Epithelial cell of esophagus (primary cell): ENCODE measurements at places on chromosomes 3 and 15.

DNA sequence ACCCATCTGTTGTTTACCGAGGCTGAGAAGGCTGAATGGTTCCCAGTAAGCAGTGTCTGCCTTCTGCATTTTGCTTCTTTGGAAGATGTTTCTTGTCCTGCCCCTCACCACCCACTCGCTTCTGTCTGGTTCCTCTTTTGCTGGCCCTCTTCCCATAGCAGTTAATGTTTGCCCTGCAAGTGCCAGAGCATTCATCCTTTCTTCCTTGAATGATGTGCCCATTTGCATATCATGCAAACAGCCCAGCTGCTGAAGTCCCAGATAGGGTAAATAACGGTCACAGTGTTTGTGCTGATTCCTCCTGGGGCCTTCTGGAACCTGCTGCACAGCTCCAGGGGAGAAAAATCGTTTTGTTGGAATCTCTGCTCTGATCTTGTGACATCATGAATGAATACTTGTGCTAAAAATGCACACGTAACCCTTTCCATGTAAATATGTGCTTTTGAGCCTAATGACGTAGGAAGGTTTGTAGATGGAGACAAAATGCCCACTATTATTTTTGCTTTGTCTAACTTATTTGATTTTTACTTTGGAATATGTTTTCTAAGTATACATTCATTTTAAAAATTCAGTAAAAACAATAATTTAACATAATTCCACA is 381.0 kb downstream of the SOX2 start:
- no peak for DNase-seq

DNA sequence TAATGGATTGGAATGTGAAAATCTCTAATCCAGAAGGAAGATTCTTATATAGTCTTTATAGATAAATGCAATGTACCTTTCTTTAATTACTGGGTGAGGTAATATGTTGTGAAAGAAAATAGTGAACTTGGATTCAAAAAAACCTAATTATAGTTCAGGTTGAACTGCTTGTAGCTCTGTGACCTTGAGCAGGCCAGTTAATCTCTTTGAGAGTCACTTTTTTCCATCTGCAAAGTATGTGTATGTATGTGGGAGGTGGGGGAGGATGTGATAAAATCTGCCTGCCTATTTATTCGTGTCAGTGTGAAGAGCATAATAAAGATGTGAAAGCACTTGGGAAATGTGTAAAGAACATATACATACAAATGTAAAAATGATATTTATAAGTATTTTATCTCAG is 34.4 kb downstream of the GLCE start:
- DNase-seq = no peak

- DNase-seq = no peak
Observed at GRCh38 chr3:14512281-14512941, 27.7 kb downstream of the GRIP2 start.

GRCh38 chr3:39911465-39912309 is 102.3 kb downstream of the MYRIP start:
- DNase-seq = peak; percentile 56

DNA sequence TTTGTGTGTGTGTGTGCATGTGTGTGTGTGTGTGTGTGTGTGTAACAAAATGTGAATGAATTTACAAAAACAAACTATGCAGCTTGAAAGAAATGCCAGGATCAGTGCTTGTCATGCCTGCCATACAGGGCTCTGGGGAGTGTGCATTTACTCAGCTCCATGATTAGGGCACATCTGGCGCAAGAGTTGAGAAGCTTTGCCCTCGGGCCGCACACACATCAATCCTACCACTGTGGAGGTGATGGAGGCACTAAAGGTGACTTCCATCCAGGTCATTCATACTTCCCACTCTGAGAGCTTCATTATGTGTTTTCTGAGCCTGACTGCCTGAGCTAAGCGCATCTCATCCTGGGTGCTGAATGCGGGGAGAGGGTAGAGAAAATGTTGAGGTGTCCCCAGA is 72.0 kb upstream of the ZBED2 start:
- peak; percentile 49 for DNase-seq

DNA sequence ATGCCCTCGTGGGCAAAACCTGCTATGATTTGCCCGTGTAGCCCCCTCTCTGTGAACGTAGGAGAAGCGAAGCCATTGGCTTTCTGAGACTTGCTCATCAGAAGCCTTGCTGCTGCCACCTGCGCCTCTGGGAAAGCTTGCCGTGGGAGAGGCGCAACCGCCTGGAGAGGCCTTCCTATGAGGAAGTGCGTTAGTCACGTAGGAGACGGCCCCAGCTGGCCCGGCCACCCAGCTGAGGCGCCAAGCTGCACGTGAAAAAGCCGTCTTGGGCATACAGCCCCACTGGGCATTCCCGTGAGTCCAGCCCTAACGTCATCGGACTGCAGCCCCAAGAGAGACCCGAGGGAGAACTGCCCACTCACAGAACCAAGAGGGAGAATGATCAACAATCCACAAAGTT is 49.1 kb upstream of the TJP1 start:
- no peak for DNase-seq

DNA sequence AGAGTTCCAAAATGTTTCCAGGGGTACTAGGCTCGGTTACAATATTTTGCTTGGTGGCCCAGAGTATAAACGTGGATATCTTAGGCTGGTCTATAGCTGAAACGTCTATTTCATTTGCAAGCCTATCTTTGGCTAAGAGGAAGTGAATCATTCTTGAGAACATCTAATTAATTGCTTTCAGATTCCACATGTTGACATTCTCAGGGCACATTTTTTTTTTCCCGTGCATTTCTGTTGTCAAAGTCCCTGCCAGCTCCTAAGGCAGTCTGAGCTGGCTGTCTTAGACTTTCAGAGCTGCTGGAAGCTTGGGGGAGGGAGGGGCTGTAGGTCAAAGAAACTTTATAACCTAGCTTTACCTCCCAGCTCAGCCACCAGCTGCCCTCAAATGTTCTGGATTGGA is 23.2 kb upstream of the LAMP3 start:
- peak; percentile 60 for DNase-seq

DNA sequence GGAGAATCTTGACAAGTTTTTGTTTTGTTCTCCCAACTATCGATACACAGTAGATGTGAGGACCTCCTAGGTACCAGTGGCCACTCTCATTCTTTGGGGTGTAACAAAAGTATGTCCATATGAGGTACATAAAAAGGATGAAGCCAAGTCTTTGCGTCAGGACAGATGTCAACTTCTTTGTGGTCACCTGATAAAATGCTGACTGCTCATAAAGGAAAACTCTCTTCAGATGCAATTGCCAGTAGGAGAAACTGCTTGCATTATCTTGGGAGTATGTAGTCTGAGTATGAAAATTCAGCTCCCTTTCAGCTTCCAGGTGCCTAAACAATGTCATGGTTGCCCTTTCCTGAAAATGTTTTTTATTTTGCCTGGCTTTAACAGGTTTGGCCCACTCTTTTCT is 123.8 kb upstream of the GOLIM4 start:
- no peak for DNase-seq

DNA sequence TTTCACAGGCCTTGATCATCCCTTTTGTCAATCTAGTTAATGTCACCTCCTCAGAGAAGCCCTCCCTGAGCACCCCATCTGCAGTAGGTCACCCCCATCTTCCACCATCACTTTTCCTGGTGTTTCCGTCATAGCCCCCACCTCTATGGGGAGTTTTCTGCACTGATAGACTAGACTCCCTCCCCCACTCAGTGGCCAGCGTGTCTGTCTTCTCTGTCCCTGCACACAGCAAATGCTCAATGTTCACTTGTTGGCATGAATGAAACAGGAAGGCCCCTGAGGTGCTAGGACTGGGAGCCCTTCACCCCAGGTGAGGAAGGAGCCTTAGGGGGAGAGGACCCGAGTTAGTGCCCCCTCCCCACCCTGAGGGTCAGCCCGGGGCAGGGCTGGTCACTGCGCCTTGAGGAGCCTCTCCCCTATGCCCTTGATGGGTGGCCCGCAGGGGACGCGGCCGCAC is 15.8 kb upstream of the FANCD2 start:
- DNase-seq = no peak

DNA sequence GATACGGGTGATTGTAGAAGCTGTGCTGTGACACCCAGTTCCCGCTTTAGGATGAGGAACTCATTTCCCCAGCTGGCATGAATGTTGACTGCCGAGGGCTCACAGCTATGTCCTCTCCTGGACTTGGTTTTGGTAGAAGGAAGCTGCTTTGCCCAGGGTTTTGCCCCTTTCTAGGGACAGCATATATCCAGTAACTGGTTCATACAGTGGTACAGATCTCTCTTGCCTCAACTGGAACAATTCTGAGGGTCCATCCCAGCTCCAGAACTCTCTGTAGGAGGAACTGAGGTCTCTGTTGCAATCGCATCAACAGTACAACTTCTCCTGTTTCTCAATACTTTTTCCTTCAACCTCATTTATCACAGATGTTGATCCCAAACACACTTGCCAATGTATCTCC is 54.5 kb upstream of the FNDC3B start:
- no peak for DNase-seq

- DNase-seq = no peak
Observed at GRCh38 chr15:58306591-58307312, 125.0 kb upstream of the LIPC start.

- DNase-seq = no peak
Observed at GRCh38 chr3:57038466-57039164, 21.8 kb upstream of the SPATA12 start.

DNA sequence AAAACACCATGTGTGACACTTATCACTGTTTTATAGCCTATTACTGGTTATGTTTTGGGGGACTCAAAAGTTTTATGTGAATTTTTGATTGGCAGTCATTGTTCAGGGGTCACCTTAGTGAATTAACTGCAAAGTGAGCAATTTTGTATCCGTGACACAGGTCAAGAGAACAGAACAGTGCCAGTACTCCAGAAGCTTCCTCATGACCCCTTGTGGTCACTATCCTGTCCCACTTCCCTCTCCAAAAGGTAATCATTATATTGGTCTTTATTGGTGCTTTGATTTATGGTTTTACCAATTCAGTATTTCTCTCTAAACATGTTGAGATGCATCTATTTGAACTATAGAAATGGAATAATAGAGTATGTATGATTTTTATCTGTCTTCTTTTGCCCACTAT is 107.1 kb downstream of the STT3B start:
- DNase-seq = no peak

GRCh38 chr3:107739227-107739626 is 216.5 kb downstream of the BBX start:
- DNase-seq = no peak

DNA sequence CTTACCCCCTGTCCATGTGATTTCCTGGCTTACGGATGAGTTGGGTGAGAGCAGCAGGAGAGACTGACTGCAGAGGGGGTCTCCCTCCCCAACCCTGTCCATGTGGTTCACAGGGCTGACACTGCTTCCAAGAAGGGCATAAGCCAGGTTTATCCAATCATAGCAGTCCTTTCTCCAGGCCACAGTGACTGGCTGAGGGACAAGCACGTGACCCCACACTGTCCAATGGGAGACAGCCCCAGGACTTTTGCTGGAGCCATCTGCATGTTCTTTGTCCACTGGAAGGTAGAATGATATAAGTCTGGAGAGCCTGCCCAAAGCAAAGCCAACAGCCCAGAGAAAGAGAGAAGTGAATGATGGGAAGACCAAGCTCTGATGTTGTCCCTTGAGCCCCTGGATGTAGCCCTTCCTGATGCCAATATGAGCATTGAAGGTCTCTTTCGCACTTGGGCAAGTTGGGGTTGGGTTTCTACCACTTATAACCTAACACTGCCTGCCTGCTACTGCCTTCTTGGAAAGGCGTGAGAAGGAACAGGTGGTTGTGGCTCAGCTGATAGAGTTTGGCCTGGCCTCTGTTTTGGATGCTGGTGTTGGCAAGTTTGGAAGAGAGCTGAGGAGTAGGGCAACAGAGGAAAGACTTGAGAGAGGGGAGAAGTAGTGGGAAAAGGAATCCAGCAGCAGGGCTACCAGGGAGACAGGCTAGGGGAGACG is 41.3 kb upstream of the GRIP2 start:
- DNase-seq = no peak

DNA sequence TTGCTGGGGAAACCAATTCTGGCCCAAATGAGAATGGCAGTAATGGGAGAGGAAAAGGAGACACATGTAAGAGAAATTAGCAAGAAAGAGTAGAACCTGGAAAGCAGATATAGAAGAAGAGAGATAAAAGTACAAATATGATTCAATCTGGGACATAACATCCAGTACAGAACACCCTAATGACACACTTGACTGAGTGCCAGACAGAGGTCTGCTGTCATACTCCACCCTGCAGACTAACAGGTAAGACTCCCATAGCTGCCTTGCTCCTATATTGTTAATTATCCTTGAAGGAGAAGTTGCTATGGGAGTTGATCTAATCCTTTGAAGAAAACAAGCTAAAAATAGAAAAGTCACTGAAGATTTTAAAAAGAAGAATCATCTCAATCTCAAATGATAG is 21.1 kb downstream of the CCPG1 start:
- peak; percentile 79 for DNase-seq

DNA sequence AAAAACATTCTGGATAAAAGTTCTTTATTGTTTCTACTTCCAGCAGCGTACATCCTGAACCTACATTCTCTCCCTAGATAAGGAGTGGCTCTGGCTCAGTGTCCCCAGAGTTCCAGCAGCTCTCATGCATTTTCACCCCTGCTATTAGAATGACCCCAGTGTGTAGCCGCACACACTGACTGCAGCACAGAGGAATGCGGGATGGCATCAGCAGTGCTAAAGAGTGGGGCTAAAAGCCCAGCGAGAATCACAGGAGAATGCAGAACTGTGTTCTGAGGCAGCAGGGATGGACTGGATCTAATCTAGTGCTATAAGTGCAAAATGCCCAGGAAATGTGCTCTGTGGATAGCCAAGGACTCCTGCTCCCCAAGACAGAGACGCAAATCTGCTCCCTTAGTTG is 66.4 kb upstream of the TJP1 start:
- DNase-seq = no peak

- DNase-seq = no peak
Observed at GRCh38 chr3:149542375-149543312, 68.1 kb downstream of the TM4SF4 start.

DNA sequence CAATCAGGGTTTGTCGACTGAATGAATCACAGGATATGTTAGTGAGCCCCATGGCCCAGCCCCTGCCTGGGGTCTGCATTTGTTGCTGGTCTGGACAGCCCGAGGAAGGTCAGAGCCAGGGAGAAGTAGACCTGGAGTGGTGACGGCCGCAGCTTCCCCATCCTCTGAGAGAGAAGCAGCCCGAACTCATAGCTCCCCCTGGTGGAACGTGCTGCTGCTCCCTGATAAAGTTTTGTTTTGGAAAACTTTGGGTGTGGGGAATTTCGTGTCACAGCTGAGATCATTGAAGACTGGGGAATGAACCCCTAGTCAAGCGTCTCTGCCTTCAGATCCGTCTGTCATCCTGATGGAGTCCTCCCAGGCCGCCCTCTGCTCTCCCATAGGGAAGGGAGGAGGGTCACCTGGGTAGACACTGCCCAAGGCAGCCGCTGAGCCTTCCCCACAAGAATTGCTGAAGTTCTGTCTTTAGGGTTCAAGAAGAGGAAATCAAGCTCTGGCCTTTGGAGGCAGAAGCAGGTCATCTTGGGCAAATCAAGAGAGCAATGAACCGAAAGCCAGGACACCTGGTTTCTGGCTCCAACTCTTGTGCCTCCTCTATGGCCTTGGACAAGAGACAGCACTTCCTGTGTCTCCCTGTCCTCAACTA is 60.5 kb downstream of the GLDN start:
- DNase-seq = peak; percentile 47

GRCh38 chr15:63449731-63450130 is 54.7 kb upstream of the USP3 start:
- peak; percentile 36 for DNase-seq
